ENCODE measurements at places on chromosomes 3 and 15. TPM values are rescaled to one million over a fixed set of nuclear protein-coding genes. Genes with fewer than 3 reads are reported as not detected.

- H3K4me3 ChIP-seq, result no peak overlapping the region
- H3K27me3 ChIP-seq, result peaks cover 19% of the 10 kb centered on the region
- H3K36me3 ChIP-seq, result no peaks in the 10 kb centered on the region
- no peak overlapping the region for H3K27ac ChIP-seq
- DNase-seq, result no peak
Measured at GRCh38 chr15:66927201-66928077, 138.0 kb upstream of the SMAD3 start.

DAZL gene
- total RNA-seq, result not detected

GRCh38 chr3:44058868-44059203 lies 182.8 kb upstream of the TOPAZ1 start:
- peak overlapping the region; percentile 0 for H3K4me3 ChIP-seq
- peaks cover 18% of the 10 kb centered on the region for H3K27me3 ChIP-seq
- H3K36me3 ChIP-seq, result no peaks in the 10 kb centered on the region
- H3K4me1 ChIP-seq, result peaks cover 20% of the 10 kb centered on the region
- H3K27ac ChIP-seq, result peak overlapping the region; percentile 2

DNA sequence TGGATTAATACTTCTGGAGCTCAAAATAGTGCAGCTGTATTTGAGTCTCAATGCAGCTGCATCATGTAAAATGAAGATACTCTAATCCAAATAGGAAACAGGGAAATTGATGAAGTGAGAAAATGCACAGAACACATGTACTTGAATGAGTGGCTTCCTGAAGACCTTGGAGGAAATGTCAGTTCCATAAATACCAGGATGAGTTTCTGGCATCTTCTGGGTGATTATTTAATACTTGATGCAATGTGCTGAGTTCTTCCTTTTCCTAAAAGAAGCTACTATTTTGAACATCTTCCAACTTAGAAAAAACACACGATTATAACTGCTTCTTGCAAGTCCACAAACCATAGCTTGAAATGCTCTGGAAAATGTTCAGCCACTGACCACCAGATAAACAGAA lies 162.8 kb downstream of the SLC9A9 start:
- no peaks in the 10 kb centered on the region for H3K4me1 ChIP-seq
- no peaks in the 10 kb centered on the region for H3K36me3 ChIP-seq
- H3K4me3 ChIP-seq, result no peak overlapping the region
- no peak for DNase-seq
- H3K27ac ChIP-seq, result no peak overlapping the region

GRCh38 chr3:197847866-197848401 lies 56.9 kb downstream of the LRCH3 start:
- no peak for DNase-seq
- no peaks in the 10 kb centered on the region for H3K27me3 ChIP-seq
- H3K27ac ChIP-seq, result peak overlapping the region; percentile 96
- peaks cover 42% of the 10 kb centered on the region for H3K36me3 ChIP-seq
- H3K4me3 ChIP-seq, result peak overlapping the region; percentile 84
- peaks cover 16% of the 10 kb centered on the region for H3K4me1 ChIP-seq

- H3K4me3 ChIP-seq, result no peak overlapping the region
- no peak for DNase-seq
- H3K4me1 ChIP-seq, result no peaks in the 10 kb centered on the region
Measured at GRCh38 chr3:65729973-65730372, 308.7 kb downstream of the MAGI1 start.

DNA sequence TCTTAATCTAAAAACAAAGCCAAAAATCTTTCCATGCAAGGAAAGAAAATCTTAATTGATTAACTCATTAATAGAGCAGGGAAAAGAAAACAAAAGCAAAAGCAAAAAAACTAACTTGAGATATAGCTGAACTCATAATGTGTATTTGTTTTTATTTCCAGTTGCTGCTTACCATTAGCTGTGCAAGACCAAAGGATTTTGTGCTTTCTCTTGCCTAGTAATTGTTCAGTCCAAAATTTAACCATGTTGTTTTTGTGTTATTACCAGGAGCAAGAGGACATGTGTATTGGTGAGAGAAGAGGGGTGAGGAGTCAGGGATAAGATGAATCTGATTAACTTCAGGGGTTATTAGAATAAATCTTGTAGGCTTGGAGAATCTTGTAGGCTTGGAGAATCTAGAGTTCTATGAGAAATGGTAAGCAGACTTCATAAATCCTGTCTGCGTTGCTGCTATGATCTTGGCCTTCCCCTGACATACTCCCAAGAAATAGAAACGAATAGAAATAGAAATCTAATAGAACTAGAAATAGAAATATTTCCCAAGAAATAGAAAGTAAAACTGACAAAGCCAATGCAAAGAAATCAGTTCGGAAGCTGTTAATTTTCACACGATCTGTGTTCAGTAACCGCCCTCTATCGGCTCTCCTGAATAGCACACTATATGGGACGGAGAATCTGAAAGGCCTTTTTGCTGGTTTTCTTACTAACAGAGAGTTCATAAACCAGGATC lies 72.6 kb upstream of the TNFSF10 start:
- DNase-seq, result no peak
- H3K27me3 ChIP-seq, result no peaks in the 10 kb centered on the region
- peaks cover 54% of the 10 kb centered on the region for H3K4me1 ChIP-seq
- peak overlapping the region; percentile 81 for H3K4me3 ChIP-seq
- peak overlapping the region; percentile 84 for H3K27ac ChIP-seq
- H3K36me3 ChIP-seq, result peaks cover 15% of the 10 kb centered on the region

GRCh38 chr3:81425198-81425868 lies 336.1 kb downstream of the GBE1 start:
- H3K27me3 ChIP-seq, result peaks cover 2% of the 10 kb centered on the region

- H3K27ac ChIP-seq, result no peak overlapping the region
- no peaks in the 10 kb centered on the region for H3K27me3 ChIP-seq
- no peak for DNase-seq
Measured at GRCh38 chr3:196414469-196414868, 17.8 kb downstream of the UBXN7 start.

OXTR gene
- total RNA-seq, result 0.42 TPM

RTP1 gene
- total RNA-seq, result not detected

- H3K36me3 ChIP-seq, result no peaks in the 10 kb centered on the region
- H3K27ac ChIP-seq, result no peak overlapping the region
- H3K4me1 ChIP-seq, result no peaks in the 10 kb centered on the region
- no peak overlapping the region for H3K4me3 ChIP-seq
- peaks cover 3% of the 10 kb centered on the region for H3K27me3 ChIP-seq
- no peak for DNase-seq
Measured at GRCh38 chr3:39668420-39668819, 141.0 kb upstream of the MYRIP start.

GRCh38 chr3:17782751-17783150 lies 40.3 kb upstream of the TBC1D5 start:
- H3K4me3 ChIP-seq, result no peak overlapping the region
- peaks cover 16% of the 10 kb centered on the region for H3K4me1 ChIP-seq
- H3K27me3 ChIP-seq, result peaks cover 3% of the 10 kb centered on the region
- H3K27ac ChIP-seq, result no peak overlapping the region

- no peak overlapping the region for H3K27ac ChIP-seq
- H3K4me1 ChIP-seq, result peaks cover 12% of the 10 kb centered on the region
- peaks cover 2% of the 10 kb centered on the region for H3K36me3 ChIP-seq
- no peak for DNase-seq
Measured at GRCh38 chr15:42502477-42502876, 7.0 kb downstream of the SNAP23 start.

PPP1R14D gene
- not detected for total RNA-seq

DNA sequence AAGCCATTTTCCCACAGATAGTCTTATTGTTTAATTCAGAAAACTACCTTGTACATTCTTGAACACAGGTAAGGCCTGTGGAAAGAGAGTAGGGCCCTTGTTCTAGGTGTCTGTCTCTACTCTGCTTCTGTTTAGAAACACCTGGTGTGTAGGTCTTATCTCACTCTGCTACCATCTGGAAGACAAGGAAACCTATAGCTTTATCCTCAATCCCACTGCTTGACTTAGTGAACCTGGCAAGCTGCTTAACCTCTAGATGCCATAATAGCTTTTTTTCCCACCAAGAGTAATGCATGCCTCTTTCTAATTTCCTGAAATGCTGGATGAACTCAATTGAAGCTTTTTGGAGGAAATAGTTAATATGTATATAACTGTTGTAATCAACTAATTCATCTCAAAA lies 82.6 kb upstream of the RAP2B start:
- no peak for DNase-seq
- no peaks in the 10 kb centered on the region for H3K36me3 ChIP-seq

DNA sequence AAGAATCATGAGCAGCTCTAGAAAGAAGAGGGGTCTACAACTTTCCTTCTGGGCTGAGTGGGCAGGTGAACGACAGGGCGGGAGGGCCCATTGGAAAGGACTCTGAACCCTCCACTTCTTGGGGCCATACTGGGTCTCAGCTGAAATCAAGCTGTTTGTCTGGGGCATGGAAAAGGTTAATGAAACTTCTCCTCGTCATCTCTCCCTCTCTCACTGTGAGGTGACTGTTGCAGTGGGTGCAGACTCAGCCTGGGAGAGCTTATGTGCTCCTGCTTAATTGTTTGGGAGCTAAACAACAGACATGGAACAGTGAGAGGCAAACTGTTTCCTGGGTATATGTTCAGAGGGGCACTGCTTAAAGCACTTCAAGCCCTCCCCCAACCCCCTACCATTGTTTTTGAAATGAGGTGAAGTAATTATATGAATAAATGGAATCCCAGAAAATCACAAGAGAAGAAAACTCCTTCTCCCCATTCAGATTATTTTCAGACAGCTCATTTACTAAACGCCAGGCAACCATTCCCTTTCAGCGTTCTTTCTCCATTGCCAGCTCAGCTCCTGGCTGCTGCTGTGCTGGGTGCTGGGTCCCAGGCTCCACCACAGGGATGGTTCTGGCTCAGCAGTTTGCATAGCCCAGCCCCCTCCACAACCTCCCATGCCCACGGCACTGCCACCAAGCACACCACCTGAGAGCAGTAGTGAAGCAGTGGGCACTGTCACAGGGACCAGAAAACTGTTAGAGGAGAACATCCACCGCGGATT lies 444.9 kb upstream of the TBL1XR1 start:
- peaks cover 1% of the 10 kb centered on the region for H3K27me3 ChIP-seq
- peaks cover 39% of the 10 kb centered on the region for H3K4me1 ChIP-seq
- peak overlapping the region; percentile 43 for H3K4me3 ChIP-seq
- DNase-seq, result peak; percentile 33
- H3K36me3 ChIP-seq, result peaks cover 16% of the 10 kb centered on the region

Data from activated naive CD8-positive, alpha-beta T cell treated with anti-CD3 and anti-CD28 coated beads, Interleukin-2, amount 10 ng/mL, durations not matched to agents 7 days and 5 days (primary cell).